Activated naive CD4-positive, alpha-beta T cell treated with Interleukin-2 at 50 U/mL for 16 hours (primary cell): ENCODE measurements at places on chromosomes 2 and 18.

- no peak for DNase-seq
These were observed 62.5 kb downstream of the RRM2 start for GRCh38 chr2:10185046-10185445.

- no peak for DNase-seq
These were observed 14.1 kb downstream of the LAMA3 start for GRCh38 chr18:23703057-23703986.

GRCh38 chr18:50401888-50402287 lies 27.0 kb downstream of the SKA1 start:
- no peak for DNase-seq

- DNase-seq = no peak
These were observed 384.9 kb upstream of the NXPH2 start for GRCh38 chr2:139165041-139165440.

- DNase-seq = no peak
These were observed 249.4 kb downstream of the MYCN start for GRCh38 chr2:16189836-16190160.

DNA sequence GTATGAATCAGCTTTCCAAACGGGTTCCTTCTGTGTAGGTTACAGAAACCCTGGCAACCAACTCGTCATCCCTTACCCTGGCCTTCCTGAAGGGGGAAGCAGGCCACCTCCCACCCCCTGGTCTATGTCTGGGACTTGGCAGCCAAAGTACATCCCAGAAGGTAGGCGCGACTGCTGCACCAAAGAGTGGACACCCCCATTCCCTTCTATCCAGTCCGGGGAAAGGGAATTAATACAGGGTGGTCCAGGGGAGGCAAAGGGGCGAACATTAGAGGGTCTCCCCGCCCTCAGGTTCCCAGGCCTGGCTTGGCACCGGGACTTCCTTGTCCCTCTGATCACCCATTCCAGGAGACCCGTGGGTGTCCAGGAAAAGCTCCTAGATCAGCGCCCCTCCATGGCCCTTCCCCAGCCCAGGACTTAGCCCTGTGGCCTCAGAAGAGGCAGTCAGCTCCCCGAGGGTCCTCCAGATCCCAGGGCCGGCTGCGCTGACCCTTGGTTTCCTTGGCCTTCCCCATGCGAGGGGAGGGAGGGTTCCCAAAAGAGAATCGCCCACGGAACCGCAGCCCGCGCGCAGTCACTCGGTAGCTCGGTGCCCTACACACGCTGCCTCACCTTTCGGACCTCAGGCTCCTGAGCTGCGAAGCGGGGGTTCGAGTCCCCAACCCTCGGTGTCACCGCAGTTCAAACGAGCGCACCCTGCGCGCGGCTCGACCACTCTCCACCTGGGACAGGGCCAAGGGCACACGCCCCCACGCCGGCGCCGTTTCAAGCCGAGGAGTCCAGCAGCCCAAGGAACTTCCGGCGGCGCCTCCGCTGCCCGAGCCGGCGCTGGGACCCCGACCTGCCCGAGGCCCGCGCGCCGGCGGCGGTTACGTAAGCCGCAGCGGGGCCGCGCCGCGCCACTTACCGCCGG lies at the start of gene PER2:
PER2 (minus strand) TSS at position 874 of the 913 bp plus-strand sequence. CDS start 10,674 bp downstream, outside the sequence.
- DNase-seq = peak; percentile 32

DNA sequence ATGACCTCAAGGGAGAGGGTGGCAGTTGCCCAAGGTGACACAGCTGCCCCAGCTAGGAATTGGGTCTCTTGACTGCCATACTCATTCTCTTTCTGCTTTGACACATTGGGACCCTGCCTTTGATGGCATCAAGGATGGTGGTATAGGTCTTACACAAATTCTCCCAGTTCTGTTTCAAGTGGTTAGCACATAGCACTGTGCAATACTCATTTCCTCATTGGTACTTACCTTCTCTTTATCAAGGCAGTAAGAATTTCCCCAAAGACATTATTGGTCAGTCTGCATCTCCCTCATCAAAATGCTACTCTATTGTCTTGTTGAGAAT lies 35.9 kb upstream of the CCDC93 start:
- DNase-seq = no peak

GRCh38 chr2:238334885-238335284 lies 14.6 kb downstream of the TRAF3IP1 start:
- DNase-seq = no peak

DNA sequence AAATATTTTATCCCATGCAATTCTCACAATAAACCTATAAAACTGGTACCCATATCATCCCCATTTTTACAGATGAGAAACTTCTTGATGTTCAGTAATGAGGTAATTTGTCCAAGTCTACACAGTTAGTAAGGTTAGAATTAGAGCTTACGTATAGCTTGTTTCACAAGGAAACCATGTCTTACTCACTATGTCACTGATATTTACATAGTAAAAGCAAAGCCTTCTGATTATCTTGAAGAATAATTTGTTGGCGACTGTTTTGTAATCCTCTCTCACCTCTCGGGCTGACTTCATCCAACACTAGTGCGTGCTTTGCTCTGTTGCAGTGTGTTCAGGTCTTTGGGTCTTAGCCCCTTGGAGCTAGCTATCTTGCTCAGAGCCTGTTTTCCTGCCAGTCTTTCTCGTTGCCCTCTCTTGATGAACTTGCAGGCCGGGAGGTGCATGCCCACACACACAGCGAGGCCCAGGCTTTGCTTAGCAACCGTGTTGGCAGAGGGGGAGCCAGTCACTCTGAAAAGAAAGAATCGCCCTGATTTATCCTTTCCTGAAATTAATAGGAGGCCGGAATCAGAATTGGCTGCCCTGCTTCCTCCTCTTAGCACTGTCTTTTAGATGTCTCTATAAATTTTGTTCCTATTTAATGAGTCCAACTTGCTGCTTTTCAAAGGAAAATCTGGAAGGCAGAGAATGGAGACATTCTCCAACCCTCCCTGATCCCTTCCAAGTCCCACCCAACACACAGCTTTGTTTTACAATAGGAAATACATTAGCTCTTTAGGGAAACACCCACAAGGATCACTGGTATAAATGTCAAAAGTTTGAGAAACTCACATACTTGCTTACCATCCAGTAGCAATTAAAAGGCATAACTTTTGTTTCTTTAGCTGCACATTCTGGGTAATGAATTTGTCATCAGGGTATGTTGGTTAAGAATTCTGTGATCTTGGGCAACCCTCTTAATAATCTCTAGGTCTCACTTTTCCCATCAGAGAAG lies 97.6 kb upstream of the SEC11C start:
- no peak for DNase-seq

- no peak for DNase-seq
These were observed 69.7 kb downstream of the NCK2 start for GRCh38 chr2:105814291-105814940.

- peak; percentile 36 for DNase-seq
These were observed 16.7 kb downstream of the DNMT3A start for GRCh38 chr2:25324905-25325592.

- DNase-seq = no peak
These were observed 39.7 kb upstream of the MMADHC start for GRCh38 chr2:149627111-149627801.

GRCh38 chr2:101946372-101947039 lies 45.3 kb upstream of the IL1R2 start:
- DNase-seq = no peak
